ENCODE measurements at places on chromosomes 6 and 20.

- DNase-seq: no peak
Observed at GRCh38 chr20:49891476-49892110, 23.7 kb downstream of the SPATA2 start.

DNA sequence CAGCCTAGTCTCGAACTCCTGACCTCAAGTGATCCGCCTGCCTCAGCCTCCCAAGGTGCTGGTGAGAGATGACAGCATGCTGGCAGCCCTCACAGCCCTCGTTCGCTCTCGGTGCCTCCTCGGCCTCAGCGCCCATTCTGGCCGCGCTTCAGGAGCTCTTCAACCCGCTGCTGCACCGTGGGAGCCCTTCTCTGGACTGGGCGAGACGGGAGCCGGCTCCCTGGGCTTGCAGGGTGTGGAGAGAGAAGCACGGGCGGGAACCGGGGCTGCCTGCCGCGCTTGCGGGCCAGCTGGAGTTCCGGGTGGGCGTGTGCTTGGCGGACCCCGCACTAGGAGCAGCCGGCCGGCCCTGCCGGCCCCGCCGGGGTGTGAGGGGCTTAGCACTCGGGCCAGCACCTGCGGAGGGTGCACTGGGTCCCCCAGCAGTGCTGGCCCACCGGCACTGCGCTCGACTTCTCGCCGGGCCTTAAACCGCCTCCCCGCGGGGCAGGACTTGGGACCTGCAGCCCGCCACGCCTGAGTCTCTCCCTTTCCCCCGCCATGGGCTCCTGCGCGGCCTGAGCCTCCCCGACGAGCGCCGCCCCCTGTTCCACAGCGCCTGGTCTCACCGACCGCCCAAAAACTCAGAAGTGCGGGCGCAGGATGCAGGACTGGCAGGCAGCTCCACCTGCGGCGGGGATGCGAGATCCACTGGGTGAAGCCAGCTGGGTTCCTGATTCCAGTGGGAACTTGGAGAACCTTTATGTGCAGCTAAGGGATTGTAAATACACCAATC, 31.5 kb upstream of the RANBP9 start:
- no peak for DNase-seq

GRCh38 chr6:140486450-140487361, 1112.3 kb upstream of the CITED2 start:
- DNase-seq: no peak

DNA sequence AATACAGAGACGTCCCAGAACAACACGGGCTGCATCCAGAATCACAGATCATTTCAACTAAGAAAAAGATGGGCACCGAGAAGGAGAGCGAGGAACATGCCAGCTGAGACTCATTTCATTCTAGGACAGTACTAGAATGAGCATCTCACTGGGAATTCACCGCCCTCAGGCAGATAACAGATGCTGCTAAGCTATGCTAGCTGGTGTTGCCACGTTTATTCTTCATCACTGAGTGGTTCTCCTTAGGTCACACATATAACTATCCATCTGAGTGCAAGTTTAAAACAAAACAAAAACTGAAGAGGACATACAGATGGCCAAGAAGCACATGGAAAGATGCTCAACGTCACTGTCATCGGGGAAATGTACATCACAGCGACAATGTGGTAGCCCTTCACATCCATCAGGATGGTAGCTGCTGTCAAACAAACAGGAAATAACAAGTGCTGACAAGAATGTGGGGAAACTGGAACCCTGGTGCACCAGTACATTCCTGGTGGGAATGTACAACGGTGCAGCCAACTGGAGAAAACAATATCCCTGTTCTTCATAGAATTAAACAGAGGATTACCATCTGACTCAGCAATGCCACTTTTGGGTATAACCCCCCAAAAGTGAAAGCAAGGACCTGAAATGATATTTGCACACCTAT, 97.6 kb downstream of the SLC22A23 start:
- DNase-seq: no peak

GRCh38 chr6:50822078-50822476, 3.4 kb downstream of the TFAP2B start:
- no peak for DNase-seq

GRCh38 chr6:22057962-22058361, 238.9 kb downstream of the PRL start:
- DNase-seq: no peak
